Right renal pelvis (tissue), 4 donors: ENCODE measurements at places on chromosomes 7 and 10.

DNA sequence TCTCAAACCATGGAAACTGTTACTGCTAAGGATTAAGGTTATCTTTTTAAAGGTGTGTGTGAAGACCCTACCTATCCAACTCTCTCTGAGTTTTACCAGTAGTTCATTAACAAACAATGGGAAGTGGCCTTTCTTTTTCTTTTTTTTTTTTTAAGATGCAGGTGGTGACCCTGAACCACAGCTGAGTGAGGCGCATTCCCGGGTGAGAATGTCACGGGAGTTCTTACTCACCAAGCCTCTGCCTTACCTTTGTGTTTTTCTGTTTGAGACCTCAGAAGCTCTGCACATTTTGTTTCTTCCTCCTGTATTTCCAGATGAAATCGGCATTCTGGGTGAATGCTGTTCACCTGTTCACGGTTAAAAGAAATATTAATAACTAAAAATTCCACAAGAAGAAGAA lies 2.5 kb downstream of the VIPR2 start:
- no peak for DNase-seq

DNA sequence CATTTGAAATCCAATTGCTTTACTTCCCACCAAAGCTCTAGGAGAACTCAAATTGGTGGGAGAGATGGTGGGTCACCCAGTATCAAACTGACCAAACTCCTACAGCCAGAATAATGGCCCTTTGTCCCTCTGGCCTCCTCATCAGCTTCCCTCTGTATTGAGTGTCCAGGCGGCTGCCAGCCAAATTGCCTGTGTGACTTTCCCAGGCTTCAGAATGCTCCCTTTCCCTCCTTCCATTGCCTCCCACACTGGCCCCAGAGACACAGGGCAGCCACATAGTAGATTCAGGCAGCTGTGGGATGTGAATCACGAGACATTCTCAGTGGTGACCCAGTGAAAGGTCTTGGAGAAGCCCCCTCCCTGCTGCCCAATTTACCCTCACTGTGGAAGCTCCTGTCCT lies 12.7 kb upstream of the VDAC2 start:
- no peak for DNase-seq

DNA sequence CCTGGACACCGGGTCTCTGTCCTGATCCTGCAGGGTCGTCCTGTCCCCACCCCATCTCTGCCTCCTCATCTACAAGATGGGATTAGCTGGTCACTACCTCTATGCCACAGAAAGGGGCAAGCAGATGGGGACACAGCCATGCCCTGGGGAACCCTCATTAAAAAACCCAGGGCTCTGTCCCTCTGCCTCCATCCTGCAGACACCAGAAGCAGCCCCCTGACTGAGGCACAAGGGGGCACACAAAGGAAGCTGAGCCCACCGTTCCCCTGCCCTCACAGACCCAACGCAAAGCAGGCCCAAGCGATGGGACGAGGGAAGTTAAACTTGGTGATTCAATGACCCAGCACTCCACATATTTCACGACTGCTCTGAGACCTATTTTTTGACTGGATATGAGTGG lies 142.4 kb downstream of the TCERG1L start:
- no peak for DNase-seq

- no peak for DNase-seq
Measured at GRCh38 chr7:88522771-88523293, 216.1 kb upstream of the STEAP4 start.

DNA sequence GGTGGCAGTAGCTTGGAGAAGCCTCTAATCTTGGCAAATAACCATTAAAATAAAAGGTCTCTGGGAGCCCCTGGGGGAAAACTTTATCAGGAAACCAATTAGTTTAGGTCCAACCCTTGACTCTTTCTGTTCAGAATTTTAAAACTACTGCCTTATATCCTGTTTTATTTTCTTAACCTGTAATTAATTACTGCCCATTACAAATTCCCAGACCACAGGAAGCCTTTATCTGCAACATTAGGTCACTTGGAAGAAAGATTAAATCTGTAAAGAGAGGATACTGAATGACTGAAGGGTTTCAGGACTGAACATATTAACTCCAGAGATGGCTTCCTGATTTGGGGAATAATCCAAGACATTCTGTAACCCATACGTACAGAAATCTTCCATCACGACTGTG lies 320.5 kb upstream of the SORCS1 start:
- DNase-seq: no peak
